ENCODE measurements at places on chromosomes 4 and X.

DNA sequence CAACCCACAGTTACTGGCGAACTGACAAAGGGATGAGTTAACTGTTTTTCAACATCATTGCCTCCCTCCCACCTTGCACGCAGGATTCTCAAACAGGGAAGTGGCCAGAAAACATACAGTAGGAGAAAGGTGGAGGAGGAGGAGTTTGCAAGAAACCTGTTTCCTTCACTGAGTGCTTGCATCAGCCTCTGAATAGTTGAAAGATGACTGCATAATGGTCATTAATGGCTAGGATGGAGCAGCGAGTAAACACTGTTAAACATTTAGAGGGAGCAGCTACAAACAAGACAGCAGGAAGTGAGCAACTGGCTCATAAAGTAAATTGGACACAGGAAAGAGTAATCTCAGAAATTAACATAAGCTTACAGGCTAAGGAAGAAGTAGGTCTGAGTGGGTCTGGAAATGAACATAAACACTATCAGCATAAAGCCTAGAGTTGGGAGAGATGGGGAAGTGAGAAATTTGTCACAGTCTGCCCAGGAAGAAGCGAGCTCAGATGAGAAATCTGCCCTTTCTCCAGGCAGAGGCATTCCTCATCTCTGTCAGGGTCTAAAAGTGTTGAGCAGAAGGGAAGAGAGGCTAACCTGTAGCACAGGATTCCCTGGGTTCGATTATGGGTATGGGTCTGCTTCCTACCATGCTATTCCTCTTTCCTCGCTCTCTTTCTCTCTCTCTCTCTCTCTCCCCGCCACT is 38.6 kb downstream of the TRPC5OS start:
- no peak for DNase-seq

- DNase-seq, result peak; percentile 63
Measured at GRCh38 chrX:132443196-132444135, 45.4 kb downstream of the MBNL3 start.

- no peak for DNase-seq
Measured at GRCh38 chr4:176788971-176789370, 3.8 kb downstream of the VEGFC start.

- no peak for DNase-seq
Measured at GRCh38 chrX:150143721-150144440, 205.6 kb upstream of the EOLA2 start.

GRCh38 chr4:121243485-121243884 is 79.4 kb upstream of the TNIP3 start:
- peak; percentile 24 for DNase-seq

DNA sequence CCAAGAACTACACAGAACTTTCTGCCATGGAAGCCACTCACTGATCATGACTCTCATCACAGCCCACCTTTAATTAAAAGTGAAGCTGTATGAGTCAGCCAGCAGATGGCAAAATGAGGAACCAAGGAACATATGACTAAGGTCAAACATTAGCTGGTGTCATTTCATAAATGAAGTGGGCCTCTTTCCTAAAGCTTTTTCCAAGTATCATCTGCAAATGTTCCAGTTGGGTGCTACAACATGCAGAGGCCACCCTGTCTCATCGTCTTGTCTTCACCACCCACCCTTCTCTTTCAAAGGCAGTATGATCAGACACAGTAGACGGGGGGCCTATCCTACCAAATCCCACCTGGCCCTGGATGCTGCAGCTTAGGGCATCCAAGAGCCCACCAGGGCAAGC is 9.2 kb upstream of the EOLA1 start:
- no peak for DNase-seq

- DNase-seq, result no peak
Measured at GRCh38 chr4:38314663-38315062, 349.3 kb upstream of the KLF3 start.

GRCh38 chr4:163536091-163536490 is 41.6 kb downstream of the TMA16 start:
- DNase-seq, result no peak

DNA sequence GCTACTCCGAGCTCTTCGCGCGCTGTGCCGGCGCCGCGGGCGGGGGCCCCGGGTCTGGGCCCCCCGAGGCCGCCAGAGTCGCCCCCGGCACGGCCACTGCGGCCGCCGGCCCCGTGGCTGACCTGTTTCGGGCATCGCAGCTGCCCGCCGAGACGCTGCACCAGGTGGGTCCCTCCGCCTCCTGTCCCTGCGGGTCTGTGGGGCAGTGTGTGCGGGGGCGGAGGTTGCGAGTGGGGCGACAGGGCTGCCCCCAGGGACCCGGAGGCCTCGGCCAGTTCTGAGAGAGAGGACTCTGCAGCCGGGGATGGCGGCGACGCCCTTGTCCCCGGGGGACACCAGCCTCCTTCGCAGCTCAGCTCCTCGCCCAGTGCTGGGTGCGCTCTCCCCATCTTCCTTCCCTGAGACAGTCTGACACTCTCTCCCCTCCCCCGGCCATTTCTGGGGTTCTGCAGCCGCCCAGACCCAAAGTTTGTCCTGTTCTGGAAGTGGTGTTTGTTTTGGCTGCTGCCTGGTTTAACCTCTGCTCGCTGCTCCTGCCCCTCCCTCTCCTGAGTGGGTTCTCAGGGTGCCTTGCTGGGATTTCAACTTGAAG is 609 bp downstream of the REPS2 start:
- no peak for DNase-seq

- DNase-seq, result peak; percentile 51
Measured at GRCh38 chr4:78779280-78779679, 3.1 kb downstream of the BMP2K start.

GRCh38 chr4:144799486-144799885 is 153.5 kb downstream of the HHIP start:
- no peak for DNase-seq

- peak; percentile 28 for DNase-seq
Measured at GRCh38 chr4:107863416-107863815, 38.7 kb downstream of the SGMS2 start.

DNA sequence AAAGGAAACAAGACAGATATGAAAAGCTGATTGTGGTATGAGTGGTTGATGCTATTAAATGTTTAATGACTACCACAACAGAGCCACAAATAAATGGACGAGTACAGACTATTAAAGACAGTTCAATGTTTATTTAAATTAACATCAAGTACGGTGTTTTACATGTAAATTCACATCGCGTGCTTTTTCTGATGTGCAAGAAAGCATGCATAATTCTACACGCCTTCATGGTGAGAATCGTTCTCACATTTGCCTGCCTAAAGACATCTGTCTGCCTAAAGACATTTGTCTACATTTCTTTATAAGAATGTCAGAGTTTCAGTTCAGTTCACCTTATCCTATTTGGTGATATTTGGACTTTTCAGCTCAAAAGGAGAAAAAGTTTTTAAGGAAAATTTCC is 7.3 kb upstream of the GPR143 start:
- no peak for DNase-seq

- no peak for DNase-seq
Measured at GRCh38 chrX:39883666-39884065, 214.1 kb downstream of the BCOR start.

DNA sequence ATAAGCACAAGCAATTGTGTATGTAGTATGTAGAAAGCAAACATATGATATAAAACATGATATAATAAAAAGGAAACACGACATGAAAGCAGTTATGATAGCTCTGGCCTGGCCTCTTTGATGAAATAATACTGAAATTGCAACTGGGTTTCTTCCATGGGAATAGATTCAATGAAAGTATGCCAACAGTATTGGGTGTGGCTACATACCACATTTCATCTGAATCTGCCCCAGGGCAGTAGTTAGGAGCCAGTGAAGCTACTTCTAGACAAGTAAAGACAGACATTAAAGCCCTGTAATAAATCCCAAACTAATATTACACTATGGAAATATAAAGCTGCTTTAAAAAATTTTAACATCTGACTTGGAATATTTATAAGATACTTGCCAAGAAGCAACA is 207.3 kb downstream of the FBXW7 start:
- peak; percentile 32 for DNase-seq

DNA sequence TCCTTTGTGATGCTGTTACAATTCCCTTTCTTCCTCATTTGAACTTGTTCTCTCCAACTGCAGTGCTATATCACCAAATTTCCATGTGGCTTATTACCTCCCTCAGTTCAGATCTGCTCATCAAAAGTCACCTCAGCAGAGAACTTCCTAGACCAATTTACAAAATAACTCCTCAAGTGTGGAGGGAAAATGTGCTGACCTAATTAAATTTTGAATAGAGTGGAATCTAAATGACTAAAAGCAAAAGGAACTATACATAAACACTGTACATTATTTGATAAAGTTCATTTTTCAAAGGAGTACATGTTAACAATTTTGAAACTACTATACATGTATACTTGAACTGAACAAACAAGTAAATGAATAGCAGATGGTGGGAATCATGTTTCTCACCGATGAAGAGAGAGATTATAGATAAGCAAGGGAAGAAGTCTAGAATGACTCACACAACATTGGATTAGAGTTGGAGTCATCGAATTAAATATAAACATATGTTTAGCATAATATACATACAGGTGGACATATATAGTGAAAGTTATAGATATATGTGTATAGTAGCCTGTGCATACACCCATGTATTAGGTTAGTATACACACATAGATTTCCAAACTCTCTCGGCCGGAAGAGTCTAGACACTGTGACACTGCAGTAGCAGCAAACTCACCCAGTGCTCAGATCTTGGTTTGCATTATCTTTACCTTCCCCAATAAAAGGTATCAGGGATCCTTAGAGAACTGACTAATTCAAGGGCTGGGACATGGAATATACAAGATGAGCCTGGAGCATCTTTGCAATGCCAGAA is 318.7 kb downstream of the PCDH18 start:
- DNase-seq, result peak; percentile 37

- DNase-seq, result no peak
Measured at GRCh38 chr4:7933651-7934510, 5.8 kb downstream of the AFAP1 start.

DNA sequence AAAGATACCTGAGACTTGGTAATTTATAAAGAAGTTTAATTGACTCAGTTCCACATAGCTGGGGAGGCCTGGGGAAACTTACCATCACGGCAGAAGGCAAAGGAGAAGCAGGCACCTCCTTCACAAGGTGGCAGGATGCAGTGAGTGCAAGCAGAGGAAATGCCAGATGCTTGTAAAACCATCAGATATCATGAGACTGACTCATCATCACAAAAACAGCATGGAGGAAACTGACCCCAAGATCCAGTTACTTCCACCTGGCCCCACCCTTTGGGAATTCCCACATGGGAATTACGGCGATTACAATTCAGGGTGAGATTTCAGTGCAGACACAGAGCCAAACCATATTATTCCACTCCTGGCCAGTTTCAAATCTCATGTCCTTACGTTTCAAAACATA is 514.7 kb upstream of the SPANXN1 start:
- no peak for DNase-seq

GRCh38 chr4:5887361-5888221 is 5.3 kb downstream of the CRMP1 start:
- DNase-seq, result peak; percentile 14

All from fibroblast of lung (primary cell).